Foreskin fibroblast (primary cell): ENCODE measurements at places on chromosomes 1 and 21.

DNA sequence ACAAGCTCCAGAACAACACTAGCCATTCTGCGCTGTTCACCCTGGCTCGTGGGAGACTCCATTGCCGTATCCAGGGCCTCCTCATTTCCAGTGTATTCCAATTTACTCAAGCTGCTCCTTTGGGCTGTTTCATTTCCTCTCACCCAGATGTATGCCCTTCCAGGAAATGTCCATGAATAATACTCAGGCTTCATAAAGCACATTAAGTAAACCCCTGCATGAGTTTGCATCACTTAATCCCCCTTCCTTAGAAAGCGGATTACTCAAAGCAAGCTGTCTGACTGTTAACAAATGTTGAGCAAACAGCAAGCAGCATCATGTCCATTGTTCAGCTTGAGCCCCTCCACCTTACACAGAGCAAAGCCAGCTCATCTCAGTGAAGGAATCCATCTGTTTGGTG lies 403.6 kb upstream of the PBX1 start:
- peak; percentile 28 for DNase-seq

GRCh38 chr21:42433946-42434551 lies 30.3 kb downstream of the UBASH3A start:
- no peak for DNase-seq

DNA sequence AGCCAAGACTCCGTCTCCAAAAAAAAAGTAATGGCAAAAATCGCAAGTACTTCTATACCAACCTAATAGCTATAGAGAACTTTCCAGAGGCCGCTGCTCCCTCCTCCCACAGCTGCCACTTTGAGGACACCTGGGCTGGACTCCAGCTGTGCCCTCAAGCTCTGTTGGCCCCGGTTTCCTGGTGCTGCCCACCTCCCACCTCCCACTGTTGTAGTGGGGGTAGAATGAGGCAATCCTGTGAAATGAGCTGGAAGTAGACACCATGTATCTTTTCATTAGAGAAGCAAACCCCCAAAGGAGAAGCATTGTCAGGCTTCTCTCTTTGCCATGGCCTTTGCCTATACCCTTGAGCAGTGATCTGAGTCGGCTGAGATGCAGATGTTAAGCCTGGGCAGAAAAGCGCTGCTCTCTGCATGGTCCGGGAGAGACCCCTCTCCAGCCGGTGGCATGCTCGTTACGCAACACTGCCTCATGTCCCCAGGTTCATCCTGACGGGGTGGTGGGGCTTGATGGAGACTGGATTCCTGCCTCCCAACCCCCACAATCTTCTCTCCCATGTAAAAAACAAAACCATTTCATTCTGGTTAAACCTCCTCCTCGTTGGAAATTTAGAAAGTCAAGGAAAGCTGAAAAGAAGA lies 39.7 kb downstream of the SIM2 start:
- no peak for DNase-seq

GRCh38 chr1:7299329-7299799 lies 471.7 kb upstream of the VAMP3 start:
- peak; percentile 98 for DNase-seq

DNA sequence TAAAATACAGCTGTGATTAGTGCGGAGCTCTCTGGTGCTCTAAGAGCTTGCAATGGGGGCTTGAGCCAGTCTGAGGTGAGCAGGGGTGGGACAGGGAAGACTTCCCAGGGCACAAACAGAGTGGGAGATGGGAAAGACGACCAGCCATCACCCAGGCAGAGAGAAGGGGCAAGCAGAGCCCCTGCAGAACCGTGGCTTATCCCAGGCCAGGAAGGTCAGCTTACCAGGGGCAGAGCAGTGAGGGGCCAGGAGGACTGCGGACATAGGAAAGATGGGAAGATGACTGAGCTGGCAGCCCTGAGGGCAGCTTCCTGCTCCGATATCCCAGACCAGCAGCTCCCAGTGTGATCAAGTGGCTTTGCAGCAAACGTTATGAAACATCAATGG lies 55.4 kb upstream of the IFFO2 start:
- no peak for DNase-seq

- DNase-seq, result no peak
Observed at GRCh38 chr1:23872421-23872820, 4.3 kb upstream of the FUCA1 start.

DNA sequence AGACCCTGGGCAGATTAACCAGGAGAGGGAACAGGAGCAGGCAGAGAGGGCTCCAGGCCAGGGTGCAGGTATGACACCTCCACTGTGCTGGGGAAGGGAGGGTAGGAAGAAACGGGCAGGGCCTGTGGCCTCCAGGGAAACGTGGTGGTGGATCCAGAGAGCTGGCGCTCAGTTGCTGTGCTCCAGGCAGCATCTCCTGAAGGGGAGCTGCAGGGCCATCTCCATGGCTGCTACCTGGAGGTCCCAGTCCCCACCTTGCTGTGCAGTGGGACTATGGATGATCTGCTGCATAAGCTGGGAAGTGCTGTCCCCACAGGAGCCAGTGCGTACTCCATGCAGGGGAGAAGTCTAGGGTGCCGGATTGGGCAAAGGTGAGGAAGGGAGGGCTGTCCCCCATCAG lies 125.9 kb upstream of the RUNX3 start:
- DNase-seq, result no peak

GRCh38 chr1:25129380-25129779 lies 102.9 kb downstream of the SYF2 start:
- no peak for DNase-seq

DNA sequence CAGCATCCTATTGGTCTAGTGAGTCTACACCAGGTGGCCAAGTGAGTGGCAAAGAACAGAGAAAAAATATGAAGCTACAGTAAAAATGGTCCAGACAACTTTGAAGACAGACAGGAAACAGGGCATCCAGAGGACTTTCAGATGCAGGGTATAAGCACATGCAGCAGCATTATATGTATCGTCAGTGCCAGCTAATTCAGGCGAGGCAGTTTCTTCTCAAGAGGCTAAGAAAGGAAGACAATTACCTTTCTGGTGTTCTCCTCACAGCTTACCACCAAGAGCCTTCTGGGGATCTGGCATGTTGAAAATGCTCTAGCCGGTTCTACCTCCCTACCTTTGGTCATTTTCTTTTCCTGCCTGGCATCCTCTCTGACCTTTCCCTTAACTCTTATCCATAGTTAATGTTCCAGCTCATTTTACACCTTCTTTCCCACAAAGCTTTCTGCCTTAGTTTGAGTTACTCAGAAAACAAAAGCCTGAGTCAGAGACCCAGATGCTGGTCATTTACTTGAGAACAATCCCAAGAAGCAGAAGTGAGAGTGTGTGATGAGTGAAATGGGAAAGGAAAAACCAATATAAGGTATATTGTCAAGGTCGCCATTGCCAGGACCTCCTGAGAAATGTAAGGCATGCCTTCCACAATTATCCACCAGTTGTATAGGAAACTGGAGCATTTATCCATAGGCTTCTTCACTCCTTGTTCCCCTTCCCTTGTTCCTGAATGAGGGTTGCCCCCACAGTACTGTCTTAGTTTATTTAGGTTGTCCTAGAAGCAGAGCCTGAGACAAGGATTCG lies 444.1 kb downstream of the PLPP3 start:
- peak; percentile 69 for DNase-seq

GRCh38 chr1:110477445-110477957 lies 26.6 kb downstream of the PROK1 start:
- DNase-seq, result no peak

DNA sequence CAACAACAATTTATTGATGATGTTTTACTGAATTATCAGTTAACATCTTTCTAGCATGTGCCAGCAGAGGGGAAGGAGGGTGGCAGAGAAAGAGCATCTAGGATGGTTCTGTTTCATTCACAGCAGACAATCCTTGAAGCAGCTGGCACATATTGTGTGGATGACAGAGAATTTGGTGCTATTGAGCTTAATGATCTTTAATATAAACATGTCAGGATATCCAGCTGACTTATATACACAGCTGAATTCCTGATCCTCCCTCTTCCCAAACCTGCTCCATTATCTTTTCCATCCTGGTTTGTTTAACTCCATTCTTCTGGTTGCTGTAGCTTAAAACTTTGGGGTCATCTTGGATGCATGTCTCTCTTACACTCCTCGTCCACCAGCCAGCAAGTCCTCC lies 218.6 kb downstream of the CACNA1E start:
- DNase-seq, result no peak

DNA sequence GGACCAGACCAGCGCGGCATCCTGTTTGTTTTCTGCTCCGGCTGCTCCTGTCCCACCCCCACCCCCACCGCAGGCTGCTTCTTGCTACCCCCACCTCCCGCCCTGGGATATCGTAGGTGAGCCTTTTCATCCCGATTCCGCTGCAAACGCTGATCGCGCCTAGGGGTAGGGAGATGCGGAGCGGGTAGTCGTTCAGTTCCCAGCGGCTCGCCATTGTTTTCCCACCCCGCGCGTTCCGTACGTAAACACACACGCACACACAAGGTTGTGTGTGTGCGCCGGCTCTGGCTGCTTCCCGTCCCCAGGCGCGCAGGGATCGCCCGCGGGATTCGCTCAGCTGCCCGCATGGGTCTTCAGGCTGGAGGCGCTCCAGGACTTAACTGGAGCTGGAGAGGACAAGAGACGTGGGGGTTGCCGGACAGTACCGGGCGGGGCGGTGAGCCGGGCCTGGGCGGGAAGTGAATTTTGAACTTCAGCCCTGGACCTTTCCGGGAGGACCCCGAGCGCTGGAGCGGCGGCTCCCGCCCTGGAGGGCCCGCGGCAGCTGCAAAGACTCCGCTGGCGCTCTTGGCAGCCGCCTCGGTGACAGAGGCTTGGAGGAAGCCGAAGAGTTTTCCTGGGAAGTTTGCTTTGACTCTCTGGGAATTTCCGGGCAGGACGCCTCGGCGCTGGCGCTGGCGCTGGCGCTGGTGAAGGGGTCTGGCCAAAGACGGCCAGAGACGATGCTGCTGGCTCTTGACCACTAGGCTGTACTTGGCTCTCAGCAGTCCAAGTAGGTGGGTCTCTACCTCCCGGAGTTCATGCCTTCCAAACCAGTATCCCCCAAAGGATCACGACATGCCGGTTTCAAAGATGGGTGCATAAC lies 1.6 kb downstream of the SOX13 start:
- DNase-seq, result peak; percentile 77

GRCh38 chr1:239856067-239856466 lies 235.6 kb upstream of the FMN2 start:
- no peak for DNase-seq

DNA sequence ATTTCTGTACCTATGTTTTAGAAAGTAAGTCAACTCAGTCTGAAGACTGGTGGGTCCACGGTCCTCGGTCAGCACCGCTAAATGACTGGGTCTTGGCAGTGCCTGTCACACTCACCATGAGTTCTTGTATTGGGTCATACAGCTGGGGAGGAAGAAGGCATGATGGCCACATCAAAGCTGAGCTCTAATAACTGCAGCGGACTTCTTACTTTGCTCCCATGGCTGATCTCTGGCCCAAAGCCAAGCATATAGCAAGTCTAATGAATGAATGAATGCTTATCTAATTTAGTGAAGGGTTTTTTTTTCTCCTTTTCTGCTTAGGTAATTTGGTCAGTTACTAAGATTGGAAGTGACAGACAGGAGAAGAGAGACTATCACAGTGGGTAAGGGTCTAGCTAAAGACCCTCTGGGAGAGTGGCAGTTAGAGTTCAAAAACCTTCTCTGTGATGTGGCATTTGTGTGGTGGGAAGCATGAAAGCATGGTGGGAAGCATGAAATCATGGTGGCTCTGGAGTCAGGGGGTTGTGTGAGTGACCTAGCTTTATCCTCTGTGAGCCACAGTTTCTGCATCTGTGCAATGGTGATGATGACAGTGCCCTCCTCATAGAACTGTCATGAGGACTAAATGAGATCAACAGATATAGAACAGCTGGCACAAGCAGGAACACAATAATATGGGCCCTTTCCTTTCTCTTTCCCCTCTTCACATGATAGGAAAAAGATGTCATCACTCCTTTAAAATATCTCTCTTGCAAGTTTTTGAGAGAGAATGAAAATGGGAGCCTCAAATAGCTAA lies 78.9 kb upstream of the JAK1 start:
- no peak for DNase-seq

- peak; percentile 33 for DNase-seq
Observed at GRCh38 chr1:43890815-43891214, 42.8 kb upstream of the ARTN start.

GRCh38 chr1:18989176-18989799 lies 32.8 kb upstream of the IFFO2 start:
- no peak for DNase-seq

GRCh38 chr1:230966358-230966873 lies 12.2 kb downstream of the TTC13 start:
- DNase-seq, result no peak

- no peak for DNase-seq
Observed at GRCh38 chr1:68141071-68142021, 90.9 kb upstream of the DIRAS3 start.

- DNase-seq, result no peak
Observed at GRCh38 chr1:103156966-103157365, 48.6 kb upstream of the COL11A1 start.

GRCh38 chr1:21754583-21754982 lies 28.4 kb downstream of the USP48 start:
- DNase-seq, result no peak

GRCh38 chr1:1216770-1217620 lies 3.0 kb upstream of the TNFRSF4 start:
- no peak for DNase-seq

DNA sequence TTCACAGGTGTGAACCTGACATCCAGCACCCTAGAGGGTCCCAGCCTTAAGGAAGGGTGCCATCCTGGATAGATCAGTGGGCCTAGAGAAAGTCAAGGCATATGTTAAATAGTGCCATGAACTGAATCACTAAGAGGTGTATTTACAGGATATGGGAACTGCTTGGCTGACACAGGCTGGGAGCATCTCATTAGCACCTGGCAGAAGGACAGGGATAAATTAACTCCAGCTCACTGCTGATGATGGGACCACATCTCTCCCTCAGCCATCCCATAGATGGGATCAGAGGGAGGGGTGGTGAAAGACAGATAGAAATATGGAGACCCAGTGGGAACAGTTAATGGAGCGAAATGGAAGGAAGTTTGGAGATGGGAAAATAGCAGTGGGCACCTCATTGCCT lies 122.0 kb downstream of the IGSF21 start:
- no peak for DNase-seq

DNA sequence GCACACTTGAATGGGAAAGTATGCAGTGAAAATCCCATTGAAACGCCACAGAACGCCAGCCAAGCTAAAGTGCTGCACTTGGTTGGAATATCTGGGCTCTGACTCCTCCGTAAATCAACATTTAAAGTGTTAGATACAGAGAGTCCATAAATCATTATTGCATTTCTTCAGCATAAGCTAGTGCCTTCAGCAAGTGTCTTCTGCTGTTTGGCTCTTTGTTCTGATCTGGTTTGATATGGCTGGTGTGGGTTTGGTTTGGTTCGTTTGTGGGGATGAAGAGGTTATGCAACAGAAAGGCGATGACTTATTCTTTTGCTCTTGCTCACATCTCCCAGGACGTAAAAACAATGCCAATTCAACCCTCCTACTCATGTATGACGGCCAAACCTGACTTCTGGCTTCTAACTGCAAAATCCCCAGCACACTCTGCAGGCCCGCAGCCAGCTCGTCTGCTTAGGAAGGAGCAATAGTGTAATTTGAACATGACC lies 121.8 kb upstream of the ERG start:
- DNase-seq, result no peak

GRCh38 chr1:23816906-23817305 lies 8.3 kb downstream of the HMGCL start:
- DNase-seq, result no peak

- peak; percentile 42 for DNase-seq
Observed at GRCh38 chr1:213327017-213327667, 276.1 kb downstream of the RPS6KC1 start.
